Placental pericyte (primary cell): ENCODE measurements at places on chromosomes 11 and 22. TPM values are rescaled to one million over a fixed set of nuclear protein-coding genes. Genes with fewer than 3 reads are reported as not detected.

ISX gene
- total RNA-seq: not detected in 2 replicates

SYCE3 gene
- total RNA-seq: not detected in 2 replicates

CDCA5 gene
- 1.1 and 32.4 TPM in 2 replicates for total RNA-seq

PPP6R2 gene
- 69.4 and 72.3 TPM in 2 replicates for total RNA-seq

PDHX gene
- total RNA-seq: 46.7 and 65.7 TPM in 2 replicates

ALDH3B1 gene
- 22.0 and 78.8 TPM in 2 replicates for total RNA-seq

SMTNL1 gene
- total RNA-seq: not detected in 2 replicates

FBLN1 gene
- total RNA-seq: 15.6 and 278 TPM in 2 replicates
